IPS DF 6.9 (cell line): ENCODE measurements at places on chromosomes 11 and 22.

DNA sequence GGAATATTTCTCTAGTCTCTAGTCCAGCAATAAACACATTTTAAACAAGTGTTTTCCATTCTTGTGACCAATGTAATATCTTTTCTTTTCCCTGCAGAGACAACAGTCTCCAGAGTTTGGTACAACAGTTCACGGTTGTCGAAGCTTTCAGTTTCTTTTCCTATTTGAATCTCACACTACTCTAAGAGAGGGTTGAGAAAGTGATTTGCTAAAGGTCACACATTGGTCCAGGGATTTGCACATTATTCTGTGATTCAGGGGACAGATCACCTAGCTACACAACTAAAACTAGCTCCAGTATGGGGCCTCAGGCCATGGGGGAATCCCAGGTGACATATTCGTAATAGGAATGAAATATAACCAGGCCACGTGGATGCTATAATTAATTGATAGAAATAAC is 132.5 kb downstream of the HIPK3 start:
- no peaks in the 10 kb centered on the region for H3K27me3 ChIP-seq
- no peaks in the 10 kb centered on the region for H3K4me1 ChIP-seq
- H3K36me3 ChIP-seq = no peaks in the 10 kb centered on the region

DNA sequence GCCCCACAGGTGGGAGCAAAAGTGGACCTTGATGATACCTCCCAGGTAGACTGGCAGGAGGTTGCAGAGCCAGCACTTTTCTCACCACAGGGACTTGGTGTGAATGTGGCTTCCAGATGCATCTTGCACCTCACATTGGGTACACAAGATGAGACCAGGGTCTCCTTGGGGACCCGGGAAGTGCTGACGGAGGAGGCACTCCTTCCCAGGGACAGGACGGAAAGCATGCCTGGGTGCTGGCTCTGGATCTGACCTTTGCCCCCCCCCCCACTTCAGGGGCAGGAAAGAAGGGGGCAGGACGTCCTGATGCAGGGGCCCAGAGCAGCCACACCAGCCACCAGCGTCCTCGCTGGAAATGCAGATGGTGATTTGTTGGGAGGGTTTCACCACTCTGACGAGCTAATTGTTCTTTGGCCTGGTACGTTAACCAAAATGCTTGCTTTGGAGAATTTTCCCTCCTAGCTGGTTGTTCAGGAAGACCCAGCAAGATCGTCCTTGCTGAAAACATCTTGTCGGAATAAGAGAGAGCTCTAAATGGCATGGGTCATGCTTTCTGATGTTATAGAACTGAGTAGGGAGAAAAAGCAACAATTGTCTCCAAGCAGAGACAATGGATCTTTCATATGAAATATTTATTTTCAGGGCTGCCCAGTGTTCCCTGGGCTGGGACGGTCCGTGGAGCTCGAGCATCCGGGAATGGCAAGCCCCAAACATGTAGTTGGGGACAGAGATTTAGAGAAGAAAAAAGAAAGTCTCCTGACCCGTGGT is 74.4 kb upstream of the PPARA start:
- no peaks in the 10 kb centered on the region; the same call in 1 of the 2 replicates for H3K36me3 ChIP-seq
- no peak for DNase-seq
- H3K27ac ChIP-seq = no peak overlapping the region
- H3K27me3 ChIP-seq = no peaks in the 10 kb centered on the region; the same call in none of the 2 replicates

GRCh38 chr22:44918925-44919392 is 90.8 kb downstream of the PHF21B start:
- peaks cover 5% of the 10 kb centered on the region; the same call in 1 of the 2 replicates for H3K36me3 ChIP-seq
- no peaks in the 10 kb centered on the region for H3K27me3 ChIP-seq
- DNase-seq = no peak
- H3K4me1 ChIP-seq = no peaks in the 10 kb centered on the region; the same call in 1 of the 2 replicates
- H3K4me3 ChIP-seq = no peak overlapping the region
- H3K27ac ChIP-seq = no peak overlapping the region

- no peaks in the 10 kb centered on the region for H3K27me3 ChIP-seq
- H3K27ac ChIP-seq = no peak overlapping the region
- no peak overlapping the region for H3K4me3 ChIP-seq
- H3K36me3 ChIP-seq = peaks cover 26% of the 10 kb centered on the region
Observed at GRCh38 chr11:133939558-133939957, 17.2 kb downstream of the IGSF9B start.

GRCh38 chr11:12949453-12949852 is 59.7 kb upstream of the RASSF10 start:
- no peaks in the 10 kb centered on the region for H3K4me1 ChIP-seq
- H3K27me3 ChIP-seq = no peaks in the 10 kb centered on the region
- no peaks in the 10 kb centered on the region for H3K36me3 ChIP-seq
- no peak overlapping the region for H3K4me3 ChIP-seq

DNA sequence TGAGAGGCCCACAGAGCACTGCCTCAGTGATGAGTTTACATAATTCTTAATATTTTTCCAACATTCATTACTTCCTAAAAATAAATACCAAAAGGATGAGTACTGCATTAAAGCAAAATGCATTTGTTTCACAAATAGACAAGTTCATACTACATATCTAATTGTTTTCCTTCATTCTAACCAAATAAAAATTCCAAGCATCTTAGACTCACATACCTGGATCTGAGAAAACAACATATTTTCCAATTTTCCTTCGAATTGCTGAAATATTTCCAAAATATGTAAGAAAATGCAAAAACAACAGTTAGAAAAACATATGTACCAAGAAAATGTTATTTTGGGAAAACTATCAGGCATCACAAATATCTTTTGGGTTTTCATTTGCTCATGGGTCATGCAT is 127.9 kb upstream of the CEP126 start:
- H3K4me1 ChIP-seq = no peaks in the 10 kb centered on the region
- H3K27me3 ChIP-seq = no peaks in the 10 kb centered on the region

DNA sequence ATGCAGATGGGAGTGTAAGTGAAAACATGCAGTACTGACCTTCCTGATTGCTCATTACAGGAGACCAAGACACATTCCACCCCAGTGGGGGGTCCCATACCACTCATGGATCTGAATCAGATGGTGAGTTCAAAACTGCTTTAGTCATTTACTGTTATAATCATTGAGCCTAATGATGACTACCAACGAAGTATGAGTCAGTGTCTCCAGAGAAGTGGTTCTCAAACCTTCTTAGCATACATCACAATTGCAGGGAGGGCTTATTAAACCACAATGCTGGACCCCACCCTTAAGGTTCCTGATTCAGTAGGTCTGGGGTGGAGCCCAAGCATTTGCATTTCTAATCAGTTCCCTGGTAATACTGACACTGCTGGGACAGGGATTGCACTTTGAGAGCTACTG is 75.8 kb downstream of the CD44 start:
- H3K27me3 ChIP-seq = no peaks in the 10 kb centered on the region
- H3K36me3 ChIP-seq = no peaks in the 10 kb centered on the region
- H3K4me1 ChIP-seq = peaks cover 4% of the 10 kb centered on the region; the same call in 1 of the 2 replicates
- H3K4me3 ChIP-seq = no peak overlapping the region
- DNase-seq = peak; percentile 61

GRCh38 chr11:2470495-2470894 is 25.7 kb downstream of the KCNQ1 start:
- no peaks in the 10 kb centered on the region for H3K36me3 ChIP-seq
- H3K4me3 ChIP-seq = no peak overlapping the region
- peaks cover 2% of the 10 kb centered on the region; the same call in 1 of the 2 replicates for H3K27me3 ChIP-seq
- DNase-seq = no peak

GRCh38 chr11:4682623-4683419 is 14.8 kb downstream of the OR51E2 start:
- H3K27me3 ChIP-seq = no peaks in the 10 kb centered on the region
- H3K36me3 ChIP-seq = no peaks in the 10 kb centered on the region
- no peak for DNase-seq

- H3K4me1 ChIP-seq = no peaks in the 10 kb centered on the region
- DNase-seq = no peak
Observed at GRCh38 chr22:50118557-50119168, 28.9 kb downstream of the MOV10L1 start.

- no peaks in the 10 kb centered on the region for H3K27me3 ChIP-seq
- H3K27ac ChIP-seq = no peak overlapping the region
- H3K36me3 ChIP-seq = no peaks in the 10 kb centered on the region
- DNase-seq = no peak
Observed at GRCh38 chr11:86596861-86597586, 75.4 kb downstream of the ME3 start.

DNA sequence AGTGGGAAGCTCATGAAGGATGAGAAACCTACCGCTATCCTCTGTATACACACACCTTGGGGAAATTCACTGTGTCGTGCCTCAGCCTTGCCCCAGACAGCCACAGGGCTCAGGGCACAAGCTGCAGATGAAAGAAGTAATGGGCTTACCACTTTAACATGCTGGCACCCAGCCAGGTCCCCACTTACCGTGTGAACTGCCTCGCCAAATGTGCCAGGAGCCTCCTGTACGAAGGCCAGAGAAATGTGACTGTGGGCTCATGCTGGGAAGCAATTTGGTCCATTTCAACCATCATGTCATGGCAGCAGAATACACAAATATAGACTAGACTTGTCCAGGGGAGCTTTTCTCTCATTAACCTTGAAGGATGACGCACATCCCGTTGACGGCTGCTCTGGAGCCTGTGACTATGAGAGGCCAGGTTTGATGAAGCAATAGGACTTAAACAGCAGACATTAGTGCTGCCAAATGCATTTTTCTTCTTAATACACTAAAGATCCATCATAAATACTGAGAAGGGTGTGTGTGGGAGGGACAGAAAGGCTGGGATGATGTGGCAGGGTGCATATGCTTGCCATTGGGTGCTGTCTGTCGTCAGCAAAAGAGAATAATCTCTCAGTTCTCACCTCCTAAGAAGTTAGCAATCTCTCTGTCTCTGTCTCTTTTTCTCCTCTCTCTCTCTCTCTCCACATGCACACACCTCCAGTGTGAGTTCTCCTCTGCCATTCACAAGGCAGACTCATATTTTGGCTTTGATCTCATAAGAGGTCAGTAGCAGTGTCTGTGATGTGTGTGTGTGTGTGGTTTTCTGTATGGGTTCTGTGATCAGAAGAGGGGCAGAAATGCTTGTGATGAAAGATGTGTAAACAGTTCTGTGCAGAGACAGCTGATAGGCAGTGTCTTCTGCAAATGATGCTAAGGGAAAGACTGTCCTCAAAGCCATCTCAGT is 142.4 kb downstream of the KIRREL3 start:
- H3K4me3 ChIP-seq = no peak overlapping the region
- H3K27ac ChIP-seq = no peak overlapping the region
- no peaks in the 10 kb centered on the region for H3K4me1 ChIP-seq
- no peaks in the 10 kb centered on the region for H3K36me3 ChIP-seq
